ENCODE measurements at places on chromosomes 1 and 21.

DNA sequence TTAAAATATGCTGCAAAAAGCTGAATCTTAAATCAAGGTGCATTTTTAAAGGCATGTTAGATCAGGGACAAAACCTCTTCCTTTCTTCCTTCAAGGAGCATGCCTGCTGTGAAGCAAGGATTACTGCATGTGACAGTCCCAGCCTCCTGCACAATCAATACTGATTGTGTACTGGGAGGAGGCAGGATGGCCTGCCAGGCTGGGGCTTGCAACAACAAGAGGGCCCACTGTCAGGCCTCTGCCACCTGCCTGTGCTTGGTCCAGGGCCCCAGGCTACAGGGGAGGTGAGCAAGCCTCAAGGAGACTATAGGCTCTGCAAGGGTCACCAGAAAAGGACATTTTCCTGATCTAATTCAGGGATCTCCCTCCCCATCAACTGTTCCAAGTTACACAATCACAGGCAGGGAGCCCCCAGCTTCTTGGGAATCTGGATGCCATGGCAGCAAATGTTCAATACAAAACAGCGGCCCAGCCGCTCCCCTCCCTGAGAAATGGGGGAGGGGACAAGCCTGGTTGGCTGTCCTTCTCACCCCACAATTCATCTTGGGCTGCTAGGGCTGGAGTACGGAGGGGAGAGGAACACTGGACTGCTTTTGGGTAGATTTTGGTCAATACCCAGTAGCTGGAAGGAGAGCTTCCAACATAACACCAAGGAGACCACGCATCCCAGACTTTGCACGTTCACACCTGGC is 76.7 kb downstream of the SSBP3 start:
- no peak for DNase-seq

- peak; percentile 14 for DNase-seq
These were observed 75.8 kb downstream of the FOXJ3 start for GRCh38 chr1:42259059-42259738.

DNA sequence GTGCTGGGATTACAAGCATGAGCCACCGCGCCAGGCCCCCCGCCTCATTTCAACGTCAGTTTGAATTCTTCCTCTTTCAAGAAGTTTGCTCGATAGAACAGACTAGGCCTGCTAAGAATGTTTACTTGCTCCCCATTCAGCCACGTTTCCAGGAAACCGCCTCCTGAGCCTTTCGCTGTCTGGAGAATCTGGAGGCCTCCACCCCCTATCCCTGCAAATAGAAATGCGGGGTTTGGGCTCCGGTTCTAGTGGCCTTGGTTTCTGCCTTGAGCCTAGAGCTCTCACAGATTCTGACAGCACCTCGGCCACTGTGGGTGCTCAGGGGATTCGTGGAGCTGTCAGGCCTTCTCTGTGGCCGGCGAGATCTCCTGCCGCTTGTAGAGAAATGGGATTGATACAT is 84.3 kb downstream of the UBIAD1 start:
- DNase-seq = no peak

GRCh38 chr1:6577831-6578525 is 1.8 kb upstream of the ZBTB48 start:
- DNase-seq = no peak

DNA sequence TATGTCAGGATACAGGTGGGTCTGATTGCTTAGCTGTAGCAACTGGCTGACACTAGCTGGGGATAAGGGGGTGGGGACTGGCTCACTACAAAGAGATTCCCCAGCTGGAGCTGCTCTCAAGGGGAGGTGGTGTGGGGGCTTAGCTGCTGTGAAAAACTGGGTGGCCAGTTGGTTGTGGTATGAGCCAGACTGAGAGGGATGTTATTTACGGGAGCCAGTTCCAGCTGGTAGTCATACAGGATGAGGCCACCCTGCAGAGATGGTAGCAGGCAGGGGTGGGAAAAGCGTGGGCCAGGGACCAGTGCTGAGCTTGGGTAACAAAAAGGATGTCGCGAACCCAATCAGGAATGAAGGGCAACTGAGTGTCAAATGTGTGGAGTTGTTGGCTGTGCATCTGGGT is 204.0 kb upstream of the C21orf91 start:
- no peak for DNase-seq

DNA sequence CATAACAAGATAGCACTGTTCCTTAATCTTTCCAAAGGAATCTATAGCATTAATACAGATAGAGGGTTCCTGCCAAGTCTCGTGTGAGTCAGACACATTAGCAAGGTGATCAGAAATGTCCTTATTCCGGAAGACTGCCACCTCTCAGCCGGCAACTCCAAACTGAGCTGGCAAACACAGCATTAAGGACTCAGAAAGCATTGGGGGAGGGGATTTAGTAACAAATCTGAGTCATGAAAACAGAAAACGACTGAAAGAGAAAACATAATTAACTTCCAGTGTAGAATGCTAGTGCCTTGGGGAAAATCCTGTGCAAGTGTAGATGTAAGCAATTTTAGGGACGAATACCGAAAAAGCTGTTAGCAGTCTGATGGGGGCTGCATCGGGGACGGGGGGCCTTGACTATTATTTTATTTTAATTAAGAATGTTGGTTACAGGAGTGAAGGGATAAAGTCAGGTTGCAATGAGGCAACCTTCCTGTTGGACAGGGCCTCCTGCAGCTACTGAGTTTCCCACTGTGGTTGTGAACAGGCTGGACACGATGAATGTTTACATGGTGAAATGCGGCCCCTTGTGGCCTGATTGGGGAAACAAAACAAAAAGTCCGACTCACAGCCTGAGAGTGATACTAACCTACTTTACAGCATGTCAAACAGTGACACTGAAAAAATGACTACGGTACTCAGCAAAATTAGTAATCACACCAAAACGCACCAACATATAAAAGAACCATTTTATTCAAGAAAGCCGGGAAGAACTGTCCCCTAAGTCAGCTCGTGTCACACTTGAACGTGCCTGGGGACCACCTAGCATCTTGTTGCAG is 20.7 kb downstream of the MIS18A start:
- DNase-seq = peak; percentile 66

DNA sequence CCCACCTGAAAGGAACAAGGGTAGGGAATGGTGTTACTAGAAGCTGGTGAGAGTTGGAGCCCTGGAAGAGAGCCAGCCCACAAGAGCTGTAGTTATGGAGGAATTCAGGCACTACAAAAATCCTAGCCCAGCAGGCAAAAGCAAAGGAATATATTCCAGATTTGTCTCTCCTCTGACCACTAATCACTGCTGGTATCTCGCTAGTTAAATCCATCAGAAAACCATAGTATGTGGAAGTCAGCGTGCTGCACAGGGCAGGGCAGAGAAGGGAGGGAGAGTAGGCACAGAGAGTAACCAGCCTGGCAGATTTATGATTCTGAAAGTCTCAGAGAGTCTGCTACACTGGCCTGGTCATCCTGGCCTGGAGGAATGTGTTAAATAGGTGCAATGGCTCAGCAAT is 88.6 kb downstream of the SELENOF start:
- no peak for DNase-seq

DNA sequence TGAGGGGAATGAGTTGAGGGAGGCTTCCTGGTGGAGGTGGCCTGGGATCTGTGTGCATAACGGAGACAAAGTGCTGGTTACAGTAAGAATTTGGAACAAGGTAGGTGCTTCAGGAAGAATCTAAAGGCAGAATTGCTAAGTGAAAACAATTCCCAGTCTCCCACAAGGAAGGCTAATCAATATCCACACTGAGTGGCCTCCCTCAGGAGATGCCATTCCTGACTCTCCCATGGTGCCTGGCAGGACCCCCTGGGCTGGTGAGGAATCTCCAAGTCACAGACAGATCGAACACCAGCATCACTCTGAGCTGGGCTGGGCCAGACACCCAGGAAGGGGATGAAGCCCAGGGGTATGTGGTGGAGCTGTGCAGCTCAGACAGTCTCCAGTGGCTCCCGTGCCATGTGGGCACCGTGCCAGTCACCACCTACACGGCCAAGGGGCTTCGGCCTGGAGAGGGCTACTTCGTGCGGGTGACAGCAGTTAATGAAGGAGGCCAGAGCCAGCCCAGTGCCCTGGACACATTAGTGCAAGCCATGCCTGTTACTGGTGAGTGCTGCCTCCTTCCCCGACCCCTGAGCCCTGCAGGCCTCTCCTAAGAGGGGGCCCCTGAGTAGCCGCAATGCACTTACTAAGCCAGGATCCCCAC is 30.7 kb downstream of the IGFN1 start:
- DNase-seq = no peak

GRCh38 chr1:14603645-14604044 is 5.2 kb downstream of the KAZN start:
- DNase-seq = no peak

GRCh38 chr1:114530224-114530623 is 19.2 kb upstream of the TRIM33 start:
- DNase-seq = no peak

DNA sequence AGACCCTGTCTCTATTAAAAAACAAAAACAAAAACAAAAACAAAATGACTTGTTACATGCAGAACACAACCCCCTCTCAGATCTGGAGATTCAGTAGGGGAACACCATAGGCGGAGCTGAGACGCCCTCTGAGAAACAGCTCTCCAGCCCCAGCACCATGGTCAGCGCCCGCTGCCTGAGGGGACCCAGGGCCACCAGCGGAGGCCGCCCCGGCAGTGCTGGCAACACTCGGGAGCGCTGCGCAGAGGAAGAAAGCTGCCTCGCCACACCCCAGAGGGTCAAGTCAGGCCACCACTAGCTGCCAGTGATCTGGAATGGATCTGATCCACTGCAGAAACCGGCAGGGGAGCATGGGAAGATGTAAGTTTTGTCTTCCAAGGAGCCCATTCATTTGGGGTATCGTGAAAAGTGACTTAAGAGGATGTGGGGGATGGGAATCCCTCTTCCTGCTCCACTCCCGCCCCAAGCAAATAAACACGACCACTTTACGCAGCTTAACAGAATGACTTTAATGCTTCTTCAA is 3.1 kb downstream of the ACTA1 start:
- DNase-seq = peak; percentile 69

- DNase-seq = no peak
These were observed 77.5 kb downstream of the BRINP2 start for GRCh38 chr1:177248258-177248657.

DNA sequence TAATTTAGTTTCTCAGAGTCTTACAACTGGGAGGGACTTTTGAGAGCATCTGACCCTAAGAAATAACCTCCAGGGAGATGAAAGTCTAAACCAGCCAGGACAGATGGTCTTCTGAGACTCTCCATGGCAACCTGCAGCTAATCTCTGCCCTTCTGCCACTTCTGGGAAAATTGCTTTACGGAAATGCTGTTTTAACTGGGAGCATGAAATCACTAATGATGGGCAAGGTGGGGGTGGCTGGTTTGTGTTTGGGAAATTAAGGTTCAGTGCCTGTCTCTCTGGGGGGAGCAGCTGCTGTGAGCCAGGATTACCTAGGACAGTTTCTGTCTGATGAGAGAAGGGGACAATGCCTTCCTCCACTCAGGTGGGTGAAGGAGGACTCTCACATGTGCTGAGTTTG is 33.2 kb downstream of the ROR1 start:
- no peak for DNase-seq

- DNase-seq = peak; percentile 76
These were observed 13.5 kb downstream of the TRAF3IP3 start for GRCh38 chr1:209769171-209769904.

Measured in suppressor macrophage (primary cell).